ENCODE measurements at places on chromosomes 16 and 17. TPM values are rescaled to one million over a fixed set of nuclear protein-coding genes. Genes with fewer than 3 reads are reported as not detected.

PPM1E gene
- 4.9 TPM for total RNA-seq

PLCD3 gene
- 132 TPM for total RNA-seq

RNF135 gene
- 12.0 TPM for total RNA-seq

FGF11 gene
- 24.6 TPM for total RNA-seq

All from left cardiac atrium (tissue), 4 donors.